Activated naive CD4-positive, alpha-beta T cell treated with anti-CD3 and anti-CD28 coated beads, Interleukin-2, amount 10 ng/mL, durations not matched to agents 7 days and 5 days (primary cell): ENCODE measurements at places on chromosomes 3 and 15.
A peak's percentile ranks its signal among the peaks of the same experiment; 100 is the strongest.

GRCh38 chr3:23840521-23840920 lies 34.8 kb downstream of the UBE2E1 start:
- no peak for DNase-seq
- H3K4me1 ChIP-seq: peaks cover 3% of the 10 kb centered on the region
- no peaks in the 10 kb centered on the region for H3K36me3 ChIP-seq
- H3K27me3 ChIP-seq: no peaks in the 10 kb centered on the region
- no peak overlapping the region for H3K27ac ChIP-seq

DNA sequence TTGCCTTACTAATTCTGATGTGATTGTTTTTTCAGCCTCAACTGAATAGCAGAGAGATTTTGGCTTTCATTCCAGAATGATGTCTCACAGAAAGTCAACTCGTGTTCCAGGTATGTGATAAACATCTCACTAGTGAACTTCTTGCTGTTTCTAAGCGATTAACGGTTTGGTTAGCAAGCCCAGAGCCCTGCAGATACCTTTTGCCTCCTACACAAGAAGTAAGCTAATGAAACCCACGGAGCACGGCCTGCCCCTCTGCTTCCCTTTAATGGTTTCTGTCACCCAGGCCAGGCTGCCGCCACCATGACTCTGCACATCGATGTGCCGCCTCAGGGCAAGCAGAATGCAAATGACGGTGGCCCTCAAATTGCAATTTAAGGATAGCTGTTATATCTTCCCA lies 155.9 kb upstream of the ICE2 start:
- H3K4me1 ChIP-seq: peaks cover 4% of the 10 kb centered on the region
- DNase-seq: no peak
- peaks cover 15% of the 10 kb centered on the region for H3K27me3 ChIP-seq
- no peaks in the 10 kb centered on the region for H3K36me3 ChIP-seq

DNA sequence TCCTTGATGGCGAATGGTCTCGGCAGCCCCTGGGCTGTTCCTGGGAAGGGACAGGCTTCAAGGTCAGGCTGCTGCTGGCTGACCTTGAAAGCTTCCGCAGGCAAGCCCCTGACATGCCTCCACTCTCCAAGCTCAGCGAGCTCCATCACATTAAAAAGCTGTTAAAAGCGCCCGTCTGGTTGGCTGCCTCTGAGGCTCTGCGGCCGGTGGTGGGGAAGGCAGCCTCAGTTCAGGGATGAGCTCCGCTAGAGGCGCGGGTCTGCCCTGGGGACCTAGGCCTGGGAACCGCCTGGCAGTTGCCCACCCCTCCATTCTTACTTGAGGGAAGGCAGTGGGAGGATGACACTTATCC lies 103.8 kb downstream of the LINGO1 start:
- H3K4me3 ChIP-seq: no peak overlapping the region
- H3K27ac ChIP-seq: no peak overlapping the region
- H3K36me3 ChIP-seq: no peaks in the 10 kb centered on the region
- peaks cover 30% of the 10 kb centered on the region for H3K27me3 ChIP-seq

GRCh38 chr15:98773616-98774015 lies 125.3 kb downstream of the IGF1R start:
- no peak overlapping the region for H3K4me3 ChIP-seq
- peak overlapping the region; percentile 34 for H3K27ac ChIP-seq
- no peaks in the 10 kb centered on the region for H3K36me3 ChIP-seq
- DNase-seq: no peak
- H3K4me1 ChIP-seq: peaks cover 20% of the 10 kb centered on the region

DNA sequence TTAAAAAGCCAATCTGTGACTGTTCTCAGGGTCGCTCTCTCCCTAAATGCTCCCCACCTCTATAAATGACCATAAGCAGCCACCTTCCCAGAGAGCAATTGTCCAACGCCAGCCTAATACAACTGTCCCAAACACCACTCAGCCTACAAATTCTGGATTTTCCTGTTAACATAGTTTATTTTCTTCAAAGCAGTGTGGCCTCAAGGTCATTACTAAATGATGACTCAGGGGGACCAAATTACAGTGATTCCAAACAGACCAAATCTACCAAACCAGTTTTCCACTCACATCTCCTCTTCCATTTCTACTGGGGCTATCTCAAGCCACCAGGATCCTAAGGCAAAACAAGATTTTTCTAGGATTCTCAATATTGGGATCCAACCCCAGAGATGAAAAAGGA lies 22.5 kb downstream of the HEXA start:
- H3K27ac ChIP-seq: no peak overlapping the region
- DNase-seq: no peak
- peaks cover 39% of the 10 kb centered on the region for H3K36me3 ChIP-seq
- no peaks in the 10 kb centered on the region for H3K27me3 ChIP-seq

GRCh38 chr3:66098436-66098835 lies 59.7 kb upstream of the MAGI1 start:
- no peaks in the 10 kb centered on the region for H3K27me3 ChIP-seq
- no peak overlapping the region for H3K27ac ChIP-seq
- no peak overlapping the region for H3K4me3 ChIP-seq
- DNase-seq: no peak
- H3K36me3 ChIP-seq: no peaks in the 10 kb centered on the region

GRCh38 chr15:68383161-68384074 lies 48.5 kb downstream of the ITGA11 start:
- H3K36me3 ChIP-seq: peaks cover 2% of the 10 kb centered on the region
- H3K27ac ChIP-seq: no peak overlapping the region
- peak; percentile 58 for DNase-seq
- H3K27me3 ChIP-seq: peaks cover 12% of the 10 kb centered on the region
- no peak overlapping the region for H3K4me3 ChIP-seq

DNA sequence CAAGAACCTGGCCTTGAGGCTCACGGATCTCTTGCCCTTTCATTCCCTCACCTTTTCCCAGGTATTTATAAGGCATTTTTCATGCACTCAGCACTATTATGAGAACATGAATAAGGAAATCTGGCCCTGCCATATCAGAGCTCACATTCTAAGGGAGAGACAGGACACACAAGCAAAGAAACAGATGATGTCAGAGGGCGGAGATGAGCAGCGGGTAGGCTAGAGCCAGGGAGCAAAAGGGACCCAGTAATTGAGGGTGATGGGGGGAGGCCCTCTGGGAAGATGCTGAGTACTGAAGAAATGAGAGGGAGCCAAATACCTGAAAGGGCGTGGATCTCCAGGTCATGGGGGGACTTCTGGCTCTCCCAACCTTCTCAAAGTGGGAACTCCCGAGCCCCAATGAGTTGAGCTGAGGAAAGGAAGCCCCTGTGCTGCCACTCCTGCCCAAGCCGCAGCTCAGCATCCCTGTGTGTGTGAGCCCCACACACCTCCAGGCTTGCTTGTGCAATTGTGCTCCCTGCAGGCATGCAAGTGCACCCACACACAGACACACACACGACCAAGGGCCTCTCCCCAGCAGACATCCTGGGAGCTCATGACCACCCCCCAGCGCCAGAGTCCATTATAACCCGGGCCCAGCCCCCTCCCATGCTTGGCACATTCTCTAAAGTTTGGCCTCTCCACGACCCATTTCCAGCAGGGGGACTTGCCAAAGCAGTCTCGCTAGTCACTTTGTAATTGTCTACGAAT lies 81.4 kb upstream of the PXYLP1 start:
- no peak overlapping the region for H3K4me3 ChIP-seq
- DNase-seq: no peak
- no peaks in the 10 kb centered on the region for H3K36me3 ChIP-seq
- H3K27ac ChIP-seq: no peak overlapping the region

- H3K4me3 ChIP-seq: no peak overlapping the region
- peaks cover 3% of the 10 kb centered on the region for H3K4me1 ChIP-seq
- no peak overlapping the region for H3K27ac ChIP-seq
Measured at GRCh38 chr15:81107889-81108288, 26.2 kb upstream of the CFAP161 start.

DNA sequence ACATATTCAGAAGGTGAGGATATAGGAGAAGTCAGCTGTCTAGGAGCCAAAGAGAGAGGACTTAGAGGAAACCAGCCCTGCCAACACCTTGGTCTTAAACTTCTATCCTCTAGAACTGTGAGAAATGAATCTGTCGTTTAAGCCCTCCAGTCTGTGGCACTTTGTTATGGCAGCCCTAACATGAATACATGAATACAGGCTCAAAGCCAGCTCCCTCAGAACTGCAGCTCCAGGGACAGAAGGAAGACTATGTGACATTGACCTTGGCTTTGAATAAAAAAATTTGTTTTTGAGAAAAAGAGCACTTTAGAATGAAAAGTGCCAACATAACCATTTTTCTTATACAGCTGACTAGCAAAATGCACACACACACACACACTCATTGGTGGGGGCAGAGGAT lies 110.9 kb upstream of the ATP2B2 start:
- no peaks in the 10 kb centered on the region for H3K4me1 ChIP-seq
- H3K4me3 ChIP-seq: no peak overlapping the region
- no peak for DNase-seq
- no peaks in the 10 kb centered on the region for H3K36me3 ChIP-seq
- peaks cover 43% of the 10 kb centered on the region for H3K27me3 ChIP-seq

DNA sequence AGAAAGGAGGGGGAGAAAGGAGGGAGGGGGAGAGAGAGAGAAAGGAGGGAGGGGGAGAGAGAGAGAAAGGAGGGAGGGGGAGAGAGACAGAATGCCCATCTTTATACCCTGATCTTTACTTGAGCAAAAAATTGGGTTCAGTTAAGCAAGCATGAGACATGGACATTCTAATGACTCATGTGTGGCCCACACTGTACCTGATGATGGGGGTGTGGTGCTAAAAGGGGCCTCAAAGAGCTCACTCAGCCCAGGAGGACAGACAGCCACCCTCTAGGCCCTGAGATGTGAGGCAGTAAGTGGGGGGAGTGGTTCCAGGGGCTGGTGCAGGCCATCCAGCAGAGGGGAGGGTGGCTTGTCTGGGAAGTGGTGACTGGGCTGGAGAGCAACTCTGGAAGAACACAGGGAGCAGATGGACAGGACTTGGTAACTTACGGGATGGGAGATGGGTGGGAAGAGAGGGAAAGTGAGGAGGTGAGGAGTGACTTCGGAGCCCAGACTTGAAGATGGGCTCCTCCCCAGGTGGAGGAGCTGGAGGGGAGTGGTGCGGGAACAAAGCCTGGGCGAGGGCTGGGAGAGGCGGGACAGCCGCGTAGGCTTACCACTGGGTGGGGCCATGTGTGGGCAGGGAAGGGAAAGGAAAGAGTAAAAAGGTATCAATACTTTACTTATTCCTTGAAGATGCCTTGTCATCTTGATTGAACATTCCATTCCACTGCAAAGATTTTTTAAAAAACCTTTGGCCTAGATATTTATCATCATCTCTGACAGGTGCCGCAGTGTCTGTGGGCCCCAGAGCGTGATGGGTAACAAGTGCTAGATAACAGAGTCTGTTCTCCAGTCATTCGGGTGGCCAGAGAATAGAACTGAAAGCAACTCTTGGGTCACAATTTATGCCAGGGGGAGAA lies 32.3 kb downstream of the TSPAN3 start:
- peak; percentile 17 for DNase-seq
- H3K4me1 ChIP-seq: peaks cover 3% of the 10 kb centered on the region
- peaks cover 79% of the 10 kb centered on the region for H3K36me3 ChIP-seq

GRCh38 chr15:40253167-40253790 lies 14.4 kb downstream of the PAK6 start:
- DNase-seq: no peak
- peak overlapping the region; percentile 72 for H3K4me3 ChIP-seq
- H3K4me1 ChIP-seq: peaks cover 6% of the 10 kb centered on the region
- H3K27ac ChIP-seq: no peak overlapping the region
- H3K27me3 ChIP-seq: peaks cover 83% of the 10 kb centered on the region

GRCh38 chr3:152375546-152375945 lies 106.8 kb downstream of the MBNL1 start:
- no peaks in the 10 kb centered on the region for H3K27me3 ChIP-seq
- H3K4me3 ChIP-seq: no peak overlapping the region
- peaks cover 57% of the 10 kb centered on the region for H3K4me1 ChIP-seq
- DNase-seq: no peak
- H3K27ac ChIP-seq: peak overlapping the region; percentile 64

DNA sequence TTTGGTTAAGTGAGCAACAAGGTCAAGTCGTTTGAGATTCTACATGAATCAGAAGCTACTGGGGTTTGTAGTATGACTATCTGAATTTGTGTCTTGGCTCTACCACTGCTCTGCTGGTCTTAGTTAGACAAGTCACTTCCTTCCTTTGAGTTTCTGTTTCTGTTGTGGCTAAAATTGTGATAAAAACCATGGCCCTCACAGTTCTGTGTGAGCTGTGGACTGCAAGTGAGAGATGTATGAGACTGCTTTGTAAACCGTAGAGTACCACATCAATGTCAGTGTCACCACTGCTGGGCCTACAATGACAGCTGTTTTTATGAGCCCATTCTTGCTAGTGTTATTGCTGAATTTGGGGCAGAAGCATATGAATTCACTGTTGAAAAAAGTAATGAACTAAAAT lies 32.7 kb downstream of the RARB start:
- no peak for DNase-seq
- H3K4me3 ChIP-seq: no peak overlapping the region
- no peaks in the 10 kb centered on the region for H3K27me3 ChIP-seq
- no peaks in the 10 kb centered on the region for H3K36me3 ChIP-seq
- H3K27ac ChIP-seq: no peak overlapping the region

DNA sequence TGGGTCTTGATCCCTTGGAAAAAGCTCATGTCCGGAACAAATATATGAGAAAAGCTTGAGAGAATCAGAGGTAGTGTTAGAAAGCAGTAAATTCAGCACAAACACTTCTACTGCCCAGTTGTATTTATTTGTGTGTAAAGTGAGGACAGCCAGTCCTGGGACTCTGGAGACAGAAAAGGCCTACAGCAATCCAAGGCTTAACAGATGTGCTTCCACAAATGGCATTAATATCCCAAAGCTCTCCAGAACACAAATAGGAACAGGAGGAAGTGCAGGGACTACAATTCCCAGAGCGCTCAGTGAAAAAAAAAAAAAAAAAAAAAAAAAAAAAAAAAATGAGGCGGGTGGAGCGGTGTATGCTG lies 390 bp upstream of the AP2M1 start:
- H3K4me1 ChIP-seq: peaks cover 30% of the 10 kb centered on the region
- peak overlapping the region; percentile 91 for H3K4me3 ChIP-seq
- DNase-seq: no peak
- peak overlapping the region; percentile 85 for H3K27ac ChIP-seq
- H3K36me3 ChIP-seq: peaks cover 30% of the 10 kb centered on the region
- no peaks in the 10 kb centered on the region for H3K27me3 ChIP-seq

DNA sequence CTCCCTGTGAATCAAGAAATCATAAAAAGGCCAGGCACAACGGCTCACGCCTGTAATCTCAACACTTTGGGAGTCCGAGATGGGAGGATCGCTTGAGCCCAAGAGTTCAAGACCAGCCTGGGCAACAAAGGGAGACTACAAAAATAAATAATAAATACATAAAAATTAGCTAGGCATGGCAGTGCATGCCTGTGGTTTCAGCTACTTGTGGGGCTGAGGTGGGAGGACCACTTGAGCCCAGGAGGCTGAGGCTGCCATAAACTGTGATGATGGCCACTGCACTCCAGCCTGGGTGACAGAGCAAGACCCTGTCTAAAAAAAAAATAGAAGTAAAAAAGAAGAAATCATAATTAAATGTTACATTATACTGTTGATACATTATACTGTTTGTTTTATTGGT lies 28.0 kb upstream of the DCUN1D1 start:
- H3K27me3 ChIP-seq: no peaks in the 10 kb centered on the region
- H3K36me3 ChIP-seq: peaks cover 3% of the 10 kb centered on the region
- DNase-seq: no peak
- H3K27ac ChIP-seq: no peak overlapping the region
